Pons (tissue), 1 donor: ENCODE measurements at places on chromosomes 5 and 9.

GRCh38 chr5:6557807-6558575 lies 74.9 kb downstream of the NSUN2 start:
- no peak for DNase-seq

GRCh38 chr5:118919016-118919415 lies 69.3 kb downstream of the DTWD2 start:
- DNase-seq, result peak; percentile 6

DNA sequence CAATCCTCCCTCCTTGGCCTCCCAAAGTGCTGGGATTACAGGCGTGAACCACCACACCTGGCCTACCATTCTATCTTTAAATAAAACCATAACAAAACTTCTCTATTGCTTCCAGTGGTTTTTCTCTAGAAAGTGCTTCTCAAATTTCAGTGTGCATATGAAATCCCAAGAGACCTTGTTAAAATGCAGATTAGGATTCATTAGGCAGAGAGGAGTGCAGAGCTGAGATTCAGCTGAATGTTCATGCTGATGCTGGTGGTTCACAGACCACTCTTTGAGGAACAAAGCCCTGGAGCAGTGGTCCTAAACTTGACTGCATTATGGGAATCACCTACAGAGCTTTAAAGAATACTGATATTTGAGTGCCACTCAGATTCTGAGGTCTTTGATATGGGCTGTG lies 28.2 kb downstream of the CARD6 start:
- DNase-seq, result no peak

GRCh38 chr9:132572921-132573320 lies 9.5 kb upstream of the BARHL1 start:
- no peak for DNase-seq

DNA sequence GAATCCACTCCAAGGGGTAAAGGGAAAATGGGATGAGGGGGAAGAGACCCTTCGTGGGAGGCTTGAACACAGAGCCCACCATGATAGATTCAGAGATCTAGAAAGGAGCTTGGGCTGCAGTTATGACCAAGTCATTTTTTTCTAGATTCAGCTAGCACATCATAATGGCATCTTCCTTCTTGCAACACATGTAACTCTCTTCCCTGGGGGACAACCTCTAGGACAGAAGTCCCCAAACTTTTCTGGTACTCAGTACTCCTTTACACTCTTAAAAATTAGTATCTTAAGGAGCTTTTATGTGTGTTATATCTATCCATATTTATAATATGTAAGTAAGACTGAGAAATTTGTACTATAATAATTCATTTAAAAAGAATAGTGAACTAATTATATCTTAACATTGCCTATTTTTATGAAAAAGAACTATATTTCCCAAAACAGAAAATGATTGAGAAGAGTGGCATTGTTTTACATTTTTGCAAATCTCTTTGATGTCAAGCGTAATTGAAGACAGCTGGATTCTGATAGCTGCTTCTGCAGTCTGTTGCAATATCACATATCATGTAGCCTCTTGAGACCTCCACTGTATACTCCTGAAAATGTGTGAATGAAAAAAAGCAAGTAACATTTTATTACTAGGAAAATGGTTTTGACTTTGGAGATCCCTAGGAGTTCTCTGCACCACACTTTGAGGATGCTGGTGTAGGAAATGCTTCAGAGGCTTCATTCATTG lies 875 bp downstream of the ACO1 start:
- DNase-seq, result peak; percentile 15

- no peak for DNase-seq
Observed at GRCh38 chr5:113169720-113170119, 193.1 kb downstream of the DCP2 start.

DNA sequence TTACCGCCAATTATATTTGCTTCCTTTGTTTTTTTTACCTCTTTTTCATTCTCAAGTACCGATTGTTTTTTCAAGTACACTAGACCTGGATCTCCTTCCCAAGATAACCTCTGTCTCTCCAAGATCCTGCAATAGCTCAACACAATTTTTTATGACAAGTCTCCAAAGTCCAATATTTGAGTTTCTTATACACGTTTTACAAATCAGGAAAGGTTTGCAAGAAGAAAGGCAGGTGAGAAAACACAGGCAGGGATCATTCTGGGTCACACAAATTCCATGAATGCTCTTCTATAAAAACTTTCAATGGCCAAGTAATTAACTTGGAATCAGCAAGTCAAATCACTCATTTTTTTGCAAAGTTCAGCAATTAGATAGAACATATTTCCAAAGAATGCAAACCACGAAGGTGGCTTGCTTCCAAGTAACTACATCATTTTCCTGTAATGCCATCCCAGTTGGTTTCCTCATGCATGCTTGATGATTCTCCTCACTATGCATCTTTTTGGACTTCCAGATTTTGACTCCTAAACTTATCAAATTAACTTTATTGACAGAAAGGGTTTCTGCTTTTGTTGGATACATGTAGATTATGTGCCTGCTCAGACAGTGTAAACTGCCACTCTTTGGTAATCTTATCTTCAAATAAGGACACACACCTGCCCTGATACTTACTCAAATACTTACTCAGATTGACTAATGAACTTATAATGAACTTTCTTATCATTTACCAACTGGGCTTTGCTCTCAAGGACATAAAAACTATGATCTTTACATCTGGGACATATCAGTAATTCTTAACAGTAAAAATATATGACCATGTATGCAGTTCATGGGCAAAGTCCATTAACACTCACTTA lies 24.7 kb upstream of the IFNE start:
- DNase-seq, result no peak

DNA sequence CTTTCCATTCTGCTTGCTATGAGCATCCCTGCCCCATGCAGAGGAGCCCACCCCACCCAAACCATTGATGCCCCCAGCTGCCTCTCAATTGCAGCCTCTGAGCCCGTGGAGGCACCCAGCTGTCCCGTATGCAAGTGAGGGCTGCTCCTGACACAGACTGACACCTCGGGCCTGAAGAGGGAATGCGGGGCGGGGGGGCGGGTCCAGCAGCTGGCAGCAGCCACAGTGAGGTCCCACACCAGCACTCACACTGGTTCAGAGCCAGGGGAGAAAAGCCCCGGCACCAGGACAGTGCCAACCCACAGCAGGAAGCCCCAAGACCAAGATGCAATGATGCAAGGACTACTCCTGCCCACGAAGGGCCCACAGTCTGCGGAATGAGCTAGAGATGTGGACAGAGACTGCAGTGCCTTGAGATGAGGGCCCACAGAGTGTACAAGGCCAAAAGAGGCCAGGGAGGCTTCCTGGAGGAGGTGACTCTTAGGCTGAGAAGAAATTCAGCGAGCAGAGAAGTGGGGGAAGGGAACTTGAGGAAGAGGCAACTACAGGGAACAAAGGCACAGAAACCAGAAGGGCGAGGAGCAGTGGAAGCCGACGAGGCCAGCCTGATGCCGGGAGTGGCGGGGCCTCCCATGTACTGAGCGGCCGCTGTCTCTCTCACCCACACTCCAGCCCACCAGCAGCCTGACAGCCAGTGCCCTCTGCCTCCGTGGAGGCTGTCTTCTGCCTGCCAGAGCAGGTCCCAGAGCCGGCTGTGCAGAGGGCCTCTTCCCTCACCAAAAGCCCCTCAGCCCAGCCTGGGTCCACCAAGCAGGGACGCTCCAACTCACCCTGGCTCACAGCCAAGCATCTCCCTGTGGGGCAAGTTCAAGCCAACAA lies 9.2 kb downstream of the EEIG1 start:
- peak; percentile 97 for DNase-seq

GRCh38 chr9:131872702-131873101 lies 132.8 kb upstream of the RAPGEF1 start:
- DNase-seq, result no peak

GRCh38 chr5:173744551-173744950 lies 128.1 kb upstream of the BOD1 start:
- no peak for DNase-seq
